ENCODE measurements at places on chromosomes 12 and 14.
A peak's percentile ranks its signal among the peaks of the same experiment; 100 is the strongest.

DNA sequence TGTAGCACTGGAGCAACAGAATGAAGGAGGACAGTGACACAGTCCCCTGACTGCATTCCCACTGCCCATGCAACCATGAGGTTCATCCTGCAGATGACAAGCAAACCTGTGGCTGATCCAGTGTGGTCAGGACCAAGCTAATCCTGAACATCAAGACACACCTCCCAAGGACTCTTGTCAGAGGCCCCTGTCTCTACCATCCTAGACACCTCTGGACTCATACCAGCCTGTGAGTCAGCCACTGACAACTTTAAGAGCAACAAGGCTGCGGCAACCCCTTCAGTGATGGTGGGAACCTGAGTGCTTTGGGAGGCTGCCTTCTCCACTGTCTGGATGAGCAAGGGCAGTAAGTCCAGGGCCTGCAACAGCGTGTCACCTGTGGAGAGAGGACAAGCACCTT, 24.6 kb downstream of the GCN1 start:
- DNase-seq: no peak

DNA sequence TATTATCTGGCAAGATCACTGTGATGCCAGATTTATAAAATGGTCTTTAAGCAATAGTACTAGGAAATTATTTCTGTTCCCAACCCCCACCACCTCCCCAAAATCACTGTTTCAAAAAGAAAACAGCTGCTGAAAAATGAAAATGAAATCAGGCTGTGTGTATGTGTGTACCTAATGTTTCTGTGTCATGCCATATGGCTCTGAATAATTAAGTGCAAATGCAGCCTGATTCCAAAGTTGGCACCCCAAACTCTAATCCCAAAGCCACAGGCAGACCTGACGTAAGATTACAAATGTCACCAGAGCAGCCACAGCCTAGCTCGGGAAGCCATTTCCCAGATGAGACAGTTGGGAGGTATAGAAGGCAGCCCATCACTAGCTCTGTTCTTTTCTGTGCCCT, 175.5 kb downstream of the MED13L start:
- no peak for DNase-seq

- no peak for DNase-seq
These were observed 6.0 kb upstream of the UBE2N start for GRCh38 chr12:93447555-93448290.

GRCh38 chr12:60494244-60494643, 898.4 kb downstream of the SLC16A7 start:
- no peak for DNase-seq

GRCh38 chr12:99911967-99912366, 72.8 kb downstream of the ANKS1B start:
- DNase-seq: no peak

DNA sequence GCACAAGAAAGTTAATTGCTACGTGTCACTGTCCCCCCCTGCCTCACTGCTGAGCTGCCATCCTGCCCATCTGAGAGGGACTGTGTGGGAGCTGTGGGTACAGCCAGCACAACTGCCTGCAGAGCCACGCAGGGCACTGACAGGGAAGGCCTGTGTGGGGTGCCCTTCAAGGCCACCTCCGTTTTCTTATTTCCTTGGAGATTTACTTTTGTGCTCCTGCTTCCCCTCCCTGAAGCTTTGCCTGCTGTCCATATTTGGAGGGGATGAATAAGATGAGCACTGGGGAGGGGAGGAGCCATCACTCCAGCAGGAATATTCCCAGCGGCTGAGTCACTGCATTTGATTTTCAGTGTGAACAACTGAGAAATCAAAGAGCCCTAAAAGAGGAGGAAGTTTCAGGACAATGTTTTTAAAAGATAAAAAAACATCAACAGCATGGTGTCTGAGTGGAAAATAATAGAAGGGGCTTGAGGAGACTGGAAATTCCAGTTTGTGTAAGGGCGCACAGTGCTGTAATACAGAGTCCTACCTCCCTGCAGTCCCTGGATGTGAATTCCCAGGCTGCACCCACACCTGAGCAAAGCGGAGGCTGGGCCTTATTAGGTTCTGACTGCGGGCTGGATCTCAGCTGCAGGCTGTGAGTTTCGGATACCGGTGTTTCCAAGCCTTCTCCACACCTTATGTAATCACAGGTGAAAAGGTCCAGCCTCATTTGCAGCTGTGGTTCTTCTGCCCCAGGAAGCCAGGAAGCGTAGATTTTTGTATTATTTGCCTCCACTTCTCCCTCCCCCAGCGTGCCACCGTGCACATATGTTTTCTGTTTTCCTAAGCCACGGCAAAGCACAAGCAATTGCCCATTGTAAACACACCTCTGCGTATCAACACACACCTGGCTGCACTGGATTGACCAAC, 192.6 kb upstream of the BCL2L14 start:
- DNase-seq: no peak

DNA sequence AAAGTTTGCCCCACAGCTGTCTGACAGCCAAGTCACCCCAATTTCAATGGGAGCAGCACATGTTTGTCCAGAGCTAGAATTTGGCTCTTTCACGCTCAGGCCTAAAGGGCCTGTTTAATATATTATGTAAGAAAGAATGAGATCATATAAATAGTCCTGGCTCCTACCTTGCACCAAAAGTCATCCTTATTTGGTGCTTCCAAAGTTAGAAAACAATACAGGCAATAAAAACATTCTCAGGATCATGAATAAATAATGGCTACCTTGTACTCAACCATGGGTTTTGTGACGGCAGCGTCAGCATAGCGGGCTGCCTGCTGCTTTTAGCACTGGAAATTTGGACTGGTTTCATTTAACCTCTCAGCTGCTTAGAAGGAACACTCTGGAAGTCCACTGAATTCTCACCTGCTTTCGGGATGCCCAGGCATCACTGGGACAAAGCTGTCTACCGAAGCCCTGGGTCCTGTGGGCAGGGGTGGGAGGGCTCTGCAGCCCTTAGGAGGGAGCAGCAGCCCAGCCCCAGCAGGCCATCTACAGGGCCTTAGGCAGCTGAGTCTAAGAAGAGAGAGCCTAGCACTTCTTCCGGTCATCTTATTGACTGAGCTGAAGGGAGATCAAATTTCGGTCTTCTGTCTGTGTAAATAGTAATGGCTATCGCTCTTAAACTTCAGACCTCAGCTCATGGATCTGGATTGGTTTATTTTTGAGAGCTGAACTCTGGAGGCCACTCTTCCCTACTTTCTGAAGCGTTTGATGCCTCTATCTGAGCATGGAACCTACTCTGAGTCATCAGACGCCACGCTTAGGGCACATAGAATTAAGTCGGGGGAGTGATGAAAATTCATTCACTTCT, 106.5 kb downstream of the SAMD4A start:
- no peak for DNase-seq

DNA sequence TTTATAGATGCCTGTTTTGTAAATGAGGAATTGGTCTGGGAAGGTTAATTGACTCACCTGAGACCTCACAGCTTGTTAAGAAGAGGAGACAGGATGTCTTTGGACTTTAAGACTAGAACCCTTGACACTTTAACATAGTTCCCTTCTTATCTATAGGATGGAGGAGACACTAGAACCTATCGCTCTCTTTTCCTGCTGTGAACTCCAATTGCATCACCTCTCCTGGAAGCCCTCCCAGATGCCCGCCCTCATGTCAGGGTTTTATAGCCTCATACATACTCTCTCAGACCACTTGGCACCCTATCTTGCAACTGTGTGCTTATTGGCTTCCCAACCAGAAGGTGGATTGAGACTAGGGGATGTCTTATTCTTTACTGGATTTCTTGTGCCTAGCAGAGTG, 2.5 kb upstream of the CTDSP2 start:
- DNase-seq: no peak

- DNase-seq: no peak
These were observed 490.1 kb downstream of the PCNX1 start for GRCh38 chr14:71397371-71397770.

DNA sequence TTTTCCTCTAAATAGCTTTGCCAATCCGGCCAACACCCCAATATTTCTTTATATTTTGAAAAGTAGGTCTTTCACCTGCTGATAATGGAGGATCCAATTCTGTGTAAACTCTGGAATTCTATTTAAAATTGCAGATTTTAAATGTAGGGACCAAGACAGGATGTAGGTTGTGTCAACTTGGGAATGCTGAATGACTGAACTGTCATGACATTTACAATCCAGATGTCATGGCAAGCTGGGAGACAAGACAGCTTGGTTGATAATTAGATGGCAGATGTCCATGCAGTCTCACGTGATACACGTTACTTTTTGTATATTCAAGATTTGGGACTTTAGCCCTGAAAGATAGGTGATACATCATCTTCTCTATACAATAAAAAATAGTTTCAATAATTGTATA, 477.2 kb downstream of the DIO2 start:
- DNase-seq: no peak

- no peak for DNase-seq
These were observed 23.0 kb upstream of the MYL2 start for GRCh38 chr12:110943373-110943772.

- no peak for DNase-seq
These were observed 2.9 kb downstream of the GLT1D1 start for GRCh38 chr12:128856035-128856790.

GRCh38 chr12:26172946-26173552, 22.3 kb upstream of the SSPN start:
- no peak for DNase-seq

- no peak for DNase-seq
These were observed 126.0 kb upstream of the FKBP4 start for GRCh38 chr12:2668816-2669215.

DNA sequence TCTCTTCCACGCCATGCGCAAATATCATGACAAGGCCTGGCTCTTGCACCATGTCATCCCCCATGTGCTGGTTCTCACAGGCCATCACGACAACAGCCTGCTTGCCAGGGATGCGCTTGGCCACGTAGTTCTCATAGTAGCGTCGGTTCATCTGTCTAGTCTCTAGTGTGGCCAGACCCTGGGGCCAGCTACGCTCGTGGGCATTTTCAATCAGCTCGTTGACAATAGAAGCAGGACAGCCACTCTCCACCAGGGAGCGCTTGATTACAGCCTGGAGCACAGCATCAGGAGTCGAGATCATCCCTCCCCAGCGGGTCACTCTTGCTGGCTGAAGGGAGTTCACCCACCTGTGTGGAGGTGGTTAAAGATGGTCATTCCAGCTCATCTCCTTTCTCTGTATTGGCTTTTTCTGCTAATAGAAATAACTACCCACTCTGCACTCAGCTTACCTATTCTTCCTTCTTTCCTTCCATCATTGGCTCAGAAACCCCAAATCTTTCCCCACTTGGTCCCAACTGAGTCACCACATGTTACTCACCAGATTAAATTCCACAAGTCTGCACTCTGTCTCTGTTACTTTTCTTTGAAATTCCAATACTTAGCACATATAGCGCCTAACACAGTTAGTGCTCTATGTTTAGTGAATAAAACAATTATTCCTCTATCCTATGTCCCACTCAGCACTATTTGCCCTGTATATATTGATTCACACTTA, 15.1 kb downstream of the RNF41 start:
- DNase-seq: no peak

DNA sequence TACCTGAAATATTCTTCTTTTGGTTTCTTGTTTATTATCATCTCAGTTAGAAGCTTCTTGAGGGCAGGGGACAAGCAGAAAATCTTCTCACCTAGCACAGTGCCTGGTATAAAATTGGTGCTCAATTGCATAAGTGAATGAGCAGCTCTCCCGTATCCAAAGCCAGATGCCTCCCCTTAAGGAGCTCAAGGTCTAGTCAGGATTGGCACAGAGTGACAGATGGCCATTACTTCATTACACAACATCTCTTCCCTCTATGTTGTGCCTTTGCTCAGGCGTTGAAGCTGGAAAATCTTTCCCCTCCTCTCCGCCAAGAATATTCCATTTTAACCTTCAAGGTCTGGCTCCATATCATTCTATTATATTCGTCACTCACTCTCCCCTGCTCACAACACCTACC, 3.6 kb downstream of the SLC4A8 start:
- no peak for DNase-seq

- DNase-seq: no peak
These were observed 14.7 kb downstream of the GPR68 start for GRCh38 chr14:91229743-91230200.

- DNase-seq: no peak
These were observed 69.9 kb downstream of the TGFB3 start for GRCh38 chr14:75911883-75912282.

- peak; percentile 11 for DNase-seq
These were observed 3.9 kb downstream of the CTDSP2 start for GRCh38 chr12:57842342-57843294.

GRCh38 chr14:71267007-71267513, 359.8 kb downstream of the PCNX1 start:
- DNase-seq: peak; percentile 54

DNA sequence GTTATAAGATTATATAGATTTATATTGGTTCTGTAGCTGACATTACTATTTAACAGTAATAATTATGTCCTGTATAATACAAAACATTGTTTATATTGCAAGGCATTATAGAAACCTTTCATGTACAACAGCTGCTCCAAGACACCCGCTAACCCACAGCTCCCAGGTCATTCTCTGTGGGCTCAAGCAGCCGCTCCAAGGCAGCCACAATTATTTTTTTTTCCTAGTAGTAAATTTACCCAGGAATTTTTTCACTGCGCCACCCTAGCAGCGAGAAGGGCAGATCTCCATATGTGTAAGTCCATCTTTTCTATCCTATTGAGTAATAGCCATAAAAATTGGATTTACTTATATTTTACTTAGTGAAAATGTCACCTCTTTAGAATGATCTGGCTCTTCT, 36.3 kb downstream of the KNTC1 start:
- DNase-seq: no peak

DNA sequence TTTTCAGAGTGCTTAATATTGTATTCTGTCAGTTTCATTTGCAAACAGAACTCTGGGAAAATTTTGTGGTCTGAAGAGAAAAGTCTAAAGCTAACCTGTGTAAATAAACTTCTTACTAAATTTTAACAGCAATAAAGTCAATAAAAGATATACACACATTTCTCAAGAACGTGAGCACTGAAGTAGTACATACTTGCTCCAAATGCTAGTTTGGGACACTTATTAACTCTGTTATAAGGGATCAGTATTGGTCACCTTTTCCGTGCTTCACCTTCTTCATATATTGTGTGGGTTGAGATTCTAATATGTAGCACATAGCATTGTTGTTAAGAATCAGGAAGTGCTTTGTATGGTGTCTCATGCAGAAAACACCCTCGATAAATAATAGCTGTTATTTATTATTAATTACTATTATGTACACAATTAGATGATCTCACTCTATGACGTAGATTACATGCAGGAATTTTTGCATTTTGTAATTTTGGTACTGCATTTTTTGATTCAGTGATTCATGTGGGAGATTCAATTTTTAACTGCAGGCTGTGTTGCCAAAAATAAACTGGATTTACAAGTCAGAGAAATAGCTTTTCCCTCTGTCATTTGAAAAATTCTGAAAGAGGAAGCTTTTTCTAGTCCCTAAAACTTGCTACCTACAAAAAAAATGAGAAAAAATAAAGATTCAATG, 300.9 kb downstream of the ACSS3 start:
- DNase-seq: no peak

Data from T-helper 2 cell (primary cell).